Psoas muscle (tissue), 8 donors: ENCODE measurements at places on chromosomes 11 and 22.

DNA sequence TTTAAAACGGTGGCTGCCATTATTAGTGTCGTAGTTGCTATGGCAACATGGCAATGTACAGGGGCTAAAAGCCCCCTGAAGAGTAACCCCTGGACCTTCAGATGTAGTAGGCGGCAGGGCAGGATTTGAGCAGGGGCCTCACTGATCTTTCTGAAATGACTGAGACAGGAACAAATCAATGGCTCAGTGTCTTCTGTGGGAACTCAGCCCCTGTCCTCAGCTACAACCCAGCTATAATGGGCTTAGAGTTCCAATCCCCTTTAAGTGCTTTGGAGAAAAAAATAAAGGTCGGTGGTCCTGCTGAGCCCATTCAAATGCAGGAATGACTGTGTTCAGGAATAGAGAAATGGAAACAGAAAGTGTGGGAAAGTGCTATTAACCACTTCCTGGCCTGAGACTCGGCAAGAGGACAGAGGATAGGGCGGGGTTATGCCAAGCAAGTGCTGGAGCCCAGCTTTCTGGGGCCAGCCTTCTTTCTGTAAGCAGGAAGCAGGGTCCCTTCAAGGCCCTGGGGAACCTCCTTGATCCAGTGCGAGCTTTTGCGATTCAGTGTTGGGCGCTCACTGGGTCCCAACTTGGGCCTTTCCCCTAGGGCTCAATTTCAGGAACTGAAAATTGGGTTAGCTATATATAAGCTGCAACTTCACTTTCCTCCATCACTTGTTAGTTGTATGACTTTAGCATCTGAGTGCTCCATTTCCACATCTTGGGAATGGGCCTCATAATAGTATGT, 6.1 kb upstream of the CD82 start:
- no peak for DNase-seq

GRCh38 chr11:8018484-8019313, 31.6 kb downstream of the EIF3F start:
- DNase-seq, result peak; percentile 70

DNA sequence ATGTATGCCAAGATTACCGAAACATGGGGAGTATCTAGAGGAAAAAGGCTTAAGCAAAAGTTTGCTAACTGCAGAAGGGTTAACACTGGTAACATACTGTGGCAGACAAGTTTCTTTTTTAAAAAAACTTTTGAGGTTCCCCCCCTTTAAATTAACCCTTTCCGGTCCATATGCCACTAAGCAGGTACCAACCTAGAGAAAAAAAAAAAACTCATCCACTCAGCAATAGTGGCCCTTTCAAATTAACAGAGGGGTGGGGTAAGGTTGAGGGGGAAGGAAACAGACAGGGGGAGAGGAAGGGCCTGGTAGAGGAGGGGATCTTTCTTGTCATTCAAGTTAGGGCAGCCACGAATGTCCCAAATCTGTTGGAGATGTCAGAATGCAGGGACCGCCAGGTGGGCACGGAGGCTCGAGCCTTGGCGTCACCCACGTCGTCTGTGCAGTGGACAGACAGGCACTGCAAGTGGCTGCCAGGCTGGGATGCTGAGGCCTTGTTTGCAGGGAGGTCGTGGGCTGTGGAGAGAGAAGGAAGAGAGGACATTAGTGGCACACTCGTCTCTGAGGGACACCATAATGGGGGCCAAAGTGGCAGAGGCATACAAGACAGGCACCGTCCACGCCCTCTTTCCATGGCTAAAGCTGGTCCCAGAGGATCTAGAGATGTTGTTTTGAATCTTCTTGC, 50.8 kb downstream of the MN1 start:
- DNase-seq, result no peak

GRCh38 chr11:68551223-68551622, 90.7 kb downstream of the PPP6R3 start:
- no peak for DNase-seq

DNA sequence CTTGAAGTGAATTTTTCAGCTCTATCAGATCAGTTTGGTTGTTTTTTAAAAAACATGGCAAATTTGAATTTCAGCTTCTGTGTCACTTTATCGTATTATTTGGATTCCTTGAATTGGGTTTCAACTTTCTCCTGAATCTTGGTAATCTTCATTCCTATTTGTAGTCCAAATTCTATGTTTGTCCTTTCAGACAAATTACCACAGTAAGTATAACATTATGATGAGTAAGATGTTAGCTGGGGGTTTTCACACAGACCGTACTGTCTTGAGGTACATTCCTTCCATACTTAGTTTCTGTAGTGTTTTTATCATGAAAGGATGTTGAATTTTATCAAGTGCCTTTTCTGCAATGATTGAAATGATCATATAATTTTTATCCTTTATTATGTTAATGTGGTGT, 28.0 kb downstream of the OR5B17 start:
- no peak for DNase-seq
